ENCODE measurements at places on chromosomes 1 and 21.

- DNase-seq, result peak; percentile 32
Observed at GRCh38 chr1:24745711-24746413, 615 bp downstream of the CLIC4 start.

GRCh38 chr1:86100401-86100800 is 56.2 kb downstream of the COL24A1 start:
- DNase-seq, result no peak

- no peak for DNase-seq
Observed at GRCh38 chr1:6912518-6912917, 127.3 kb downstream of the CAMTA1 start.

DNA sequence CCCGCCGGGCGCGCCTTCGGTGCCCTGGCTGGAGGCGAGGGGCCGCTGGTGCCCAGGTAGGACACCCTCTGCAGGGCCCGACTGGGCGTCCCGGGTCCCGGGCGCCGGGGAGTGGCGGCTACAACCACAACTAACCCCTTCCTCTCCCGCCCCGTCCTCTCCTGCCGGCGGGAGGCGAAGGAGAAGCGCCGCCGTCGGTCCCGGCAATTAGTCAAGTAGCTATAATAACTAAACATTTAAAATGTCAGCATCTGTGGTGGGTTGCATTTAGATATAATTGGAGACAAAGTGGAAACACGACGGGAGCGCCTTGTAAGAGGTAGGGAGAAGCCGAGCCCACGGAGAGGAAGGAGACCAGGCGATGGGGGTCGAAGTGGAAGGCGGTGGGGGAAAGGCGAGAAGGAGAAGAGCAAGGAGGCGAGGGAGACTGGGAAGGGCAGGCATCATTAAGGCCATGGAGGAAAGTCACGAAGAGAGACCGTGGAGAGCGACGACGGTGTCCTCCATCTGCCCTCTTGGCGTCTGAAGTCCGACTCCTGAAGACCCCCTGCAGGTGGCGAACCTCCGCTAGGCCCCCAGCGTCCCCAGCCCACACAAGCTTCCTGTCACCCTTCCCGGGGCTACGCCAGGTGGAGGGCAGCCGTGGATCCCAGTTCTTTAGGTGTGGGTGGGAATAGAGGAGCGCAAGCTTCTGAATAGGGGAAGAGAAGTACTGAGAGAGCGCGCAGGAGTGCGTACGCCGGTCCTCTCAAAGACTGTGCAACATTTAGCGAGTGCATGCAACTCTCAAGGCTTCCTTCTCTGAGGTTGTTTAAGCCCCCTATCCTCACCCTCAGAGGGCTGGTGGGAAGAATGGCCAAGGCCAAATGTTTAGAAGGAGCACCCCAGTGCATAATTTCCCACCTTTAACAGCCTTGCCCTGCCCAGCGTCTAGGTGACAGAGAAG is 1.6 kb downstream of the CNIH3 start:
- no peak for DNase-seq

All from NCI-H146 (cell line).